ENCODE measurements at places on chromosomes 2 and 18. TPM values are rescaled to one million over a fixed set of nuclear protein-coding genes. Genes with fewer than 3 reads are reported as not detected.

The CD226 gene
- 26.1 TPM for polyA plus RNA-seq

The MCM6 gene
- 18.3 TPM for polyA plus RNA-seq

The EML6 gene
- 0.45 TPM for polyA plus RNA-seq

- no peaks in the 10 kb centered on the region for H3K4me1 ChIP-seq
- H3K27me3 ChIP-seq = no peaks in the 10 kb centered on the region
- H3K4me3 ChIP-seq = no peak overlapping the region
- no peak overlapping the region for H3K27ac ChIP-seq
These were observed 69.6 kb upstream of the RND3 start for GRCh38 chr2:150557020-150557600.

DNA sequence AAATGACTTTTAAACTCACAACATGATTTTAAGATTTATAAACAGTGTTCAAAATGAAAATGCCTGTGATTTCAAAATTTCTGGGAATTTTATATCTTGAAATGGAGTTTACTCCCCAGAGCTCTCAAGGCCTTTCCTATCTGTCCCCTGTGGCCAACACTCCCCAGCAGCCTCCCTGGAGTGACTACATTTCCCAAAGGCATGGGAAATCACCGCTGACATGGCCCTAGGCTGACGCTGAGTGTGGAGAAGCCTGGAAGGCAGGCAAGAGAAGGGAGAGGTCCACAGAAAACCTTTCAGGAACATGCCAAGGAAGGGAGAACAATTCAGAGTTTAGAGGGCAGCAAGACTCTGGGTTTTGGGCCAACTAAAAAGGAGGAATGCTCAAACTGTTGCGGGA lies 20.2 kb upstream of the ZFP36L2 start:
- no peak overlapping the region for H3K27ac ChIP-seq
- peaks cover 9% of the 10 kb centered on the region for H3K36me3 ChIP-seq
- no peaks in the 10 kb centered on the region for H3K4me1 ChIP-seq

DNA sequence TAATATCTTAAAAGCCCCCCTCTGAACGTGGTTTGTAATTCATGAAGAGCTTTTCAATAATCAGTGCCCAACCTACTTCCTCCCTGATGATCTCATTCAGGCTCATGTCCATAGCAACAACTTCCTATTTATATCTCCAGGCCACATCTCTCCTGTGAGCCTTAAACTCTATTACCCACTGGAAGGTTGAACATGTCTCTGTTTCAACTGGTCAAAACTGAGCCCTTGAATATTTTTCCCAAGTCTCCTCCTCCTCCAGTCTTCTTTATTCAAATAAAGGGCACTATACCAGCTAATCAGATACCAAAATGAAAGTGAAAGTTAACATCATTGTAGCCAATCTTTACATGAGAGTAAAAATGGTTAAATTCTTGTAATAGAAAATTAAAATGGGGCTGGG lies 63.7 kb upstream of the ITGA4 start:
- peak overlapping the region; percentile 57 for H3K4me3 ChIP-seq
- no peaks in the 10 kb centered on the region for H3K27me3 ChIP-seq
- peaks cover 8% of the 10 kb centered on the region for H3K4me1 ChIP-seq
- H3K36me3 ChIP-seq = no peaks in the 10 kb centered on the region
- H3K27ac ChIP-seq = peak overlapping the region; percentile 23

- no peaks in the 10 kb centered on the region for H3K27me3 ChIP-seq
- H3K4me1 ChIP-seq = peaks cover 20% of the 10 kb centered on the region
- H3K4me3 ChIP-seq = peak overlapping the region; percentile 26
- no peak for DNase-seq
These were observed 32.2 kb downstream of the DGKD start for GRCh38 chr2:233386382-233387041.

- no peak overlapping the region for H3K27ac ChIP-seq
- no peak for DNase-seq
- H3K4me3 ChIP-seq = no peak overlapping the region
- H3K4me1 ChIP-seq = no peaks in the 10 kb centered on the region
These were observed 17.5 kb downstream of the MOGAT1 start for GRCh38 chr2:222688917-222689316.

DNA sequence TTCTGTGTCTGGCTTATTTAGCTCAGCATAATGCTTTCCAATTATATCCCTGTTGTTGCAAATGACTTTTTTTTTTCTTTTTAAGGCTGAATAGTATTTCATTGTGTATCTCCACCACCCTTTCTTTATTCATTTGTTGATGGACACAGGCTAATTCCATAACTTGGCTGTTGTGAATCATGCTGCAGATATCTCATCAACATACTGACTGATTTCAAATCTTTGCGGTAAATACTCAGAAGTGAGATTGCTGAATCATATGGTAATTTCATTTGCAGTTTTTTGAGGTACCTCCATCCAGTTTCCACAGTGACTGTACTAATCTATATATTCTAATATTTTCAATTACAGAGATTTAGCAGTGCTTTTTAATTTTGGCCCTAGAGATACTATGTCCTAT lies 266.2 kb downstream of the TMX3 start:
- no peak overlapping the region for H3K27ac ChIP-seq
- no peaks in the 10 kb centered on the region for H3K4me1 ChIP-seq
- H3K36me3 ChIP-seq = no peaks in the 10 kb centered on the region
- H3K4me3 ChIP-seq = no peak overlapping the region
- DNase-seq = no peak
- no peaks in the 10 kb centered on the region for H3K27me3 ChIP-seq

- no peaks in the 10 kb centered on the region for H3K27me3 ChIP-seq
- peak overlapping the region; percentile 37 for H3K4me3 ChIP-seq
- H3K27ac ChIP-seq = no peak overlapping the region
- no peaks in the 10 kb centered on the region for H3K36me3 ChIP-seq
- no peak for DNase-seq
- peaks cover 7% of the 10 kb centered on the region for H3K4me1 ChIP-seq
These were observed 33.7 kb upstream of the RNF152 start for GRCh38 chr18:61926532-61926931.

DNA sequence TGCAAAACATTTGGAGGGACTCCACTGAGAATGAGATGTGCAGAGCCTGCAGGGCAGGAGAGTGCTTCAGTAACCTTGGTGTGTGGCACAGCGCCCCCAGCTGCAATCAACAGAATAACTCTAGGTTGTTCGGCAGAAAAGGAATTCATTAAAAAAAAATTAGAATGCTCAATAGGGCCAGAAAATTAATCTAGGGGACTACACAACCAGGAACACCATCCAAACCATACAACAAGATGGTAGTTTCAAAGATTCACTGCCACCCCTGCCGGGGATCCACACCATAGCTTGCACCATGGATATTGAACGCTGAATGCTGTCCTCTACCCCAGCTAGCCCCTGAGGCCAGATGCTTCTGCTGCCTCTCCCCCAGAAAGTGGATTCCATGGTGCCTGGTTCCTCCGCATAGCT lies 50.1 kb downstream of the THUMPD2 start:
- no peaks in the 10 kb centered on the region for H3K27me3 ChIP-seq
- H3K27ac ChIP-seq = no peak overlapping the region
- no peak overlapping the region for H3K4me3 ChIP-seq
- peak; percentile 32 for DNase-seq

DNA sequence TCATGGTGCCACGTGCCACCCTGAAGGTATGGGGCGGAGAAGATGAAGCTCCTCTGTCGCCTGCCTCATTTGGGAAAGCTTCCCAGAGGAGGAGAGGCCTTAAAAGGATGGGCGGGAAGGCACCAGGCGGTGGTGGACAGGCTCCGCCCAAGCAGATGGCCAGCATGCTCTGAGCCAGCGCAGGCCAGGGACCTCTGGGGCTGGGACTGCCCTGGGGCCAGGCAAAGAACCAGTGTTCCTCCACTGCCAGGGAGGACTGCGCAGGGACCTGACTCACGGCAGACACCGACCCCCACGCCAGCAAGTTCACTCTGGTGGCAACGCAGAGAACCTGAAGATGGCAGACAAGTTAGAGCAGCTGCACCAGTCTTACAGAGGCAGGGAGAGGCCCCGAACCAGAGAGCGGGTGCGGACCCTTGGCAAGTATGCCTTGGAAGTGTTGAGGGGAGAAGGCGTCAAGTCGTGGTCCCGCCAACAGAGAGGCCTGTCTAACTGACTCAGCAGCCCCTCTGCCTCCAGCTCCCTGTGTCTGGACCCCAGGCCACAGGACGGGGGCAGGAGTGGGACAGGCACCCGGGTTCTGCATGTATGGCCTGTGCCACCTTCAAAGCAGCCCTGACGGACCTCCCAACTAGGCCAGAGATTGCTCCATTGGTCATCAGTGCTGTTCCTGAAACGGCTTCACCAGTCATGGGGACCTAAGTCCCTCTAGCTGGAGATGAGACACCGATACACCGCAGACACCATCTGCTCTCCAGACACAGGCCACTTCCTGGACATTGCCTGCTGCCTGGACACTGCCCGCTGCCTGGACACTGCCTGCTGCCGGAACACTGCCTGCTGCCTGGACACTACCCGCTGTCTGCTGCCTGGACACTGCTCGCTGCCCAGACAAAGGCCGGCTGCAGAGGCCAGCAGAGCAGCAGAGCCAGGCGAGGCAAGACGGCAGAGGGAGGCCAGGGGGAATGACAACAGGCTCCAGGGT lies 124.7 kb downstream of the HDAC4 start:
- H3K4me1 ChIP-seq = peaks cover 27% of the 10 kb centered on the region
- H3K4me3 ChIP-seq = peak overlapping the region; percentile 69
- H3K27me3 ChIP-seq = no peaks in the 10 kb centered on the region
- no peak for DNase-seq
- H3K27ac ChIP-seq = peak overlapping the region; percentile 88

Measured in CD4-positive, CD25-positive, alpha-beta regulatory T cell (primary cell).